Endodermal cell (in vitro differentiated cells): ENCODE measurements at places on chromosomes 7 and 10.

DNA sequence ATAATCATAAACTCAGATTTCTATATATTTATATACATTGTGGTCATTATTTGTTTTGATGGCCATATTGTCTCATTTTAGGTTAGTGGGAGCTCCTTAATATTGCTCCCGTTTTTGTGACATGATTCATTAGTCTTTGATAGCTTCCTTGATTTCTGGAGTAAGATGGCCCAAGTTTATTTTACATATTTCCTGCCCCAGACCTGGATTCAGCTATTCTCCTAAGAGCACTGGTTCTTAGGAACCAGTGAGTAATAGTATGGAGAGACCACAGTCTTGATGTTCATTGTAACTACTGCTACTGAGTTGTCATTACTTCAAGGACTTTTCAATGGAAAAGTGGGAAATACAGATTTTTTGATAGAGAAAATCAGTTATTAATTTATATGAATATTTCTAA lies 6.0 kb downstream of the TFPI2 start:
- DNase-seq, result no peak

DNA sequence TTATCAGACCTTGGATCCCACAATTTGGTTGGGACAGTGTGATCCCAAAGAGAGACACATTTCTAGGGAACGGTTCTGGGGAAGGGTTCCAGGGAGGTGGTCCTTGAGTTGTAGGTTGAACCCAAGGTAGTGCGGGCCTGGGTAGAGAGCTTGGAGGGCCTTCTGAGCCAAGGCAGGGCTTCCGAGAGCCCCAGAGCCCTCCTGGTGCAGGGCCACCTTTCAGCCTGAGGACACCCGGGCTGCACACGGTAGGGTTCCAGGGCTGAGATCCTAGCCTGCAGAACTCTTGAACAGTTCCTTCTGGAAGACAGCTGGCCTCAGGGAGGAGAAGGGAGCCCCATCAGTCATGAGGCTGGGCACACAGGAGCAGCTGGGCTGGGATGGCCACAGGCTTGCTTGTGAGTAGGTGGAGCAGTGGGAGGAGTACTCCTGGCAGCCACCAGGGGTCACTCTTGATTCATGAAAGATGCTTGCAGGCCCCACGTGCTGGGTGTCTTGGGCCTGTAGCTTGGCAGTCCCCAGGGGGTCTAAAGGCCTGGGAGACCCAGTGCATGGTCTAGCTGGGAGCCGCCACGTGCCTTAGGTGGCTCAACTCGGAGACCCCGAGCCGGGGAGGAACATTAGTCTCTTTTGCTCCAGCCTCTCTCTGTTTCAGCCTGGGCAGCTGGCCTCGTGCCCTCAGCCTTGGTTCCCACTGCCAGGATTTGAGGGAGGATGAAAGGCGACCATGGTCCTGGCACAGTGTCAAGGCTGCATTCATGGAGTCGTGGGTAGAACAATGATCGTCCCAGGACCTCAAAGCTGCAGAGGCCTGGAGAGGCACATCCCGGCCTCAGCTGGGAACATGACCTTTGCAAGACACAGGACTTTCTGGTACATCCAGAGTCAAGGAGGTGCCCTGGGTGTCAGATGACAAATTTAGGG lies 381.6 kb downstream of the TYW1 start:
- peak; percentile 94 for DNase-seq

DNA sequence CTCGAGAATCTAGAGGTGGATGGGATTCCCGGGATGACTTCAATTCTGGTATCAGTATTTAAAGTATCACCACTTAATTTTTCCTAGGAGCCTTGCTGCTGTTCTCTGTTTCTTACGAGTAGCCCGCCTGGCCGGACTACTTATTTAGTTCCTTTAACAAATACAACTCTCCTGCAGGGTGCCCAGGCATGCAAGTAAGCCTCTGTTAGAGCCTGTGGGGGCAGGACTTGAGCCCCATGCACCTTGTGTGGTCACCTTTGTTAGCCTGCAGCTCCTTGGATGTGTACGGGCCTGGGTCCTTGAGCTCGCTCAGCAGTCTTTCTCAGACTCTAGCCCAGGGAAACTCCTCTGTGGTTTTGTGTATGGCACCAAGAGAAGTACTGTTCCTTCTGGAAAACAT lies 16.1 kb downstream of the EIF4H start:
- DNase-seq, result no peak

DNA sequence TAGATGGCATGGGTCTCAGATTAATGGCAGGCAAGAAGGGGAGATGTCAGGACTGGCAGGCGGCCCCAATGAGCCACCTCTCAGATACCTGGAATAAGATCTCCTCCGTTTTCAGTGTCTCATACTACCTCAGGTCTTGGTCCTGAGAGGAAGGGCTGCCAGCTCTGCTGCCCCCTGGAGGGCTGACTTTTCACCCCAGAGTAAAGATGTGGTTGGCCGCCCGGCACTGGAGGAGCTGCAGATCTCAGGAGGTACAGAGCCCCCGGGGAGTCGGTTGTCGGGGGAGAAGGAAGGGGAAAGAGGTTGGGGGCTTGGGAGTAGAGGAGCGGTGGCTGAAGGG lies 642 bp upstream of the COL13A1 start:
- peak; percentile 96 for DNase-seq

DNA sequence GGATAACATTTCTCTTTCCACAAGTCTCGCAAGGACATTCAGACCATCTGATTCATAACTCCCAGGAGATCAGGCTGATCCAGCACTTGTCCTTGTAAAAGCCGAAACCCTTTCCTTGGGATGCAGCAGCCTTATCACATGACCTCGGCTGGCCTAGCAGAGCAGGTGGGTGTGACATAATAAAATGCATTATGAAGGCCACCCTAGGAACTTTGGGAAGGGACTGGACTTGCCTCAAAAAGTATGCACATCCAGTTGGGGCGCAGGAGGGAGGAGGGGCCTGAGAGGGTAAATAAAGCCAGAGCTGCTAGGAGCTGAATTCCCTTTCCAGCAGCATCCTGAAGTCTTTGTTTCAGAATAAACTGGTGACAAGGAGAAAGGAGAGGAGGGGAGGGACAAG lies 260.8 kb downstream of the SNX13 start:
- peak; percentile 55 for DNase-seq

- no peak for DNase-seq
These were observed 177.4 kb upstream of the NPVF start for GRCh38 chr7:25405736-25406135.

DNA sequence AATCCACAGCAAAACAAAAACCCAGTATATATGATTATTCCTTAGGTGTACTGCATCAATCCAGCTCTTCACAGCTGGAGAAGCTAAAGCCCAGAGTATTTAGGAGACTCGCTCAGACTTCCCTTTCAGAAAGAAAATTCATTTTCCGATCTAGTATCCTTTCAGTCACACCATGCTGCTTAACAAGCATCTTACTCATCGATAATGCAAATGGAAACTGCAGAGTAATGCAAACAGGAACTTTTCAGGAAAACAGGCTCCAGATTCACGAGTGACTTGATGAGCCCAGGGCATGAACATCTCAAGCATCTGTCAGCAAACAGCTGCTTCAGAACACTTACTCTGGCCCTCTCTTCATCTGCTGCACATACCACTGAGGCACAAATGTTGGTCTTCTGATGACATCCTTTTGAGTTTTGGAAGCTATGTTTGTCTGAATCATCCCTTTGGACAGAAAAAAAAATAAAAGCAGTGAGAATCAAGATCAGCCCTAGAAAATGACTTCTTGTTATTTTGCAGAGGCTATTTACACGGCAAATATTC lies 24.9 kb upstream of the ZC3HAV1L start:
- DNase-seq, result no peak

GRCh38 chr10:129645487-129645886 lies 178.4 kb downstream of the MGMT start:
- DNase-seq, result no peak
